Epithelial cell of prostate (primary cell): ENCODE measurements at places on chromosomes 5 and 9.

- peak; percentile 71 for DNase-seq
These were observed 57.1 kb downstream of the SLC22A5 start for GRCh38 chr5:132426525-132427138.

DNA sequence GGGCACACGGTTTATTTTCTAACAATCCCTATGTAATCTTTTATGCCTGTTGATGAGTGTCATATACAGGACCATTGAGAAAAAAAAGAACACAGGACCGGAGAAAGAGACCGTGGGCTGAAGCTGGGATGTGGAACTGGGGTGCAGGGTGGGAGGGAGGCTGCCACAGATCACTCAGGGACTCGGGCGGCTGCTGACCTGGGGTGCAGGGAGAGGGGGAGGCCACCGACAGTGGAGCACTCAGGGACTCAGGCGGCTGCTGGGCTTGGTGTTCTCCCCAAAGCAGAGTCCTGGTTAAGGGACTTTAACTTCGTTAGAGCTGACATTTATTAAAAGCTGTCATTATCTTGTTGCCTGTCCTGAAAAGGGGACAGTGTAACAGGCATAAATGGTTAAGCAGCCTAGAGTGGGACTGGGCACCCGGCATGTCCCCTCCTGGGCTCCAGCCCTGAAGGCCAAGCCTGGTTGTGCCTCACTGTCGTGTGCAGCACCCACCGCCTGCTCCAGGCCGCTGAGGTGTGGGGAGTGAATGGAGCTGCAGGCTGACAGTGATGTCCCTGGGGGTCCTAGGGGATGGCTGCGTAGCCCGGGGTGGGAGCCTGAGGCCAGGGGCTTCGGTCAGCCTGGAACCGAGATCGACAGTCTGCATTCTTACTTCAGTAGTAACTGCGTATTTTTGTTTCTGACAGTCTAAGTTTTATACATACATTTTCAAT is 14.0 kb downstream of the NDUFS6 start:
- DNase-seq: no peak

- DNase-seq: no peak
These were observed 60.5 kb downstream of the ANKH start for GRCh38 chr5:14810928-14811572.

- DNase-seq: no peak
These were observed 16.7 kb upstream of the RNU6ATAC start for GRCh38 chr9:134180786-134181647.

GRCh38 chr5:131973089-131973712 is 27.7 kb upstream of the MEIKIN start:
- DNase-seq: no peak

DNA sequence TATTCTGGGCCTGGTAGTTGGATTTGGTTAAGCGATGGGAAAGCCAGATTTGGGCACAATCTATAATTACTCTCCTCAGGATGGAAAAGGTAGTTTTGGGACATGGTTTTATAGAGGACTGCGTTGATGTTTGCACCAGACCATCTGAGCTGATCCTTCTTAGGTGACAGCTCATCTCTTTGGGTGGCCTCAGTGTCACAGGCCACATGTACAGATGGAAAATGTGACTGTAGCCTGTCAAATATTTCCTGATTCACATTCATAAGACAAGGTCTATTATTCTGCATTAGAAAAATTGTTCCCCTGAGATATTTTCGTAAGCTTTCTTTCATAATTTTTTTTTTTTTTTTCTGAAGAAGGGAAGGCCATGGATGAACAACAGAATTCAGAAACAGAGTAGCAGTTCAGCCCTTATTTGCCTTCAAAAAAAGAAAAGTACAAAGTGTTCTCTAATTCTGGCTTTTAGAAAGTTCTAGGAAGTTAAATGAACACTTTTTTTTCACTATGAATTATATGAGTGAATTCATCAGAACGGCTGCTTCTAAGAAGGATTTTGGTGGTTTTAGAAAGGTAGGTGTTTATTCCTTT is 81.0 kb downstream of the NNT start:
- no peak for DNase-seq

DNA sequence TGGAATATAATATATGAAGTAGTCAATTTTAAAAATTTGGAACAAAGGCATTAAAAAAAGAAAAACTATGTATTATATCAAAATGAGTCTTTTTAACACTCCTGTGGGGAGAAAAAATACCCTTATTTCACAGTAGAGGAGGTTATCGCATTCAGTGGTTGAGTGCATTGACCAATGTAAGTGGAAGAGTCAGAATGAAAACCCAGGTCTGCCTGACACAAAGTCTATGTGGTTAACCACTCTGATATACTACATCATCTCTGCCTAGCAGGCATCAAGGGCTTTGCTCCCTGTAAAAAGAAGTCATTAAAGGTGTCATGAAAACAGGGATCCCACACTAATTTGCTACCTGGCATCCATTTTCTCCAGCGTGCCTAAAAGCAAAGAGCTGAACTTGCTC is 417.2 kb upstream of the C9orf72 start:
- no peak for DNase-seq

- no peak for DNase-seq
These were observed 18.8 kb downstream of the ANKH start for GRCh38 chr5:14852779-14853178.

GRCh38 chr5:157571357-157571827 is 4.2 kb downstream of the ADAM19 start:
- DNase-seq: no peak

- no peak for DNase-seq
These were observed 5.1 kb downstream of the CAMK4 start for GRCh38 chr5:111229221-111229835.

DNA sequence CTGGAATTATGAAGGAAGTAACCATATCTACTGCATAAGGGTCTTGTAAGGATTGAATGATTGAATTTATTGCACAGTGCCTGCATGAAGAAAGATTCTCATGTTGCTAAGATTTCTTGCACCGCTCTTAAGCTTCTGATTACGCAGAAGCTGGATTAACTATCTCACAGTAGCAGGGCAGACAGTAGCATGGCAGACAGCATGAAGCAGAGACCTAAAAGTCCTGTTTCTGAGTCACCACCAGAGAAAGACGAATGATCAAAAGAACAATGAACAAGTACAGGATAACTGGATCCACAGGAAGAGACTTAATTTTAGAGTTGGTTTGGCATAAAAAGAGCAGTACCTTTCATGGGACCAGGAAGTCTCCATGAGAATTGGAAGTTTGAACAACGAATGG is 142.4 kb downstream of the MAPKAP1 start:
- no peak for DNase-seq

GRCh38 chr5:120464627-120465435 is 731 bp downstream of the PRR16 start:
- no peak for DNase-seq

DNA sequence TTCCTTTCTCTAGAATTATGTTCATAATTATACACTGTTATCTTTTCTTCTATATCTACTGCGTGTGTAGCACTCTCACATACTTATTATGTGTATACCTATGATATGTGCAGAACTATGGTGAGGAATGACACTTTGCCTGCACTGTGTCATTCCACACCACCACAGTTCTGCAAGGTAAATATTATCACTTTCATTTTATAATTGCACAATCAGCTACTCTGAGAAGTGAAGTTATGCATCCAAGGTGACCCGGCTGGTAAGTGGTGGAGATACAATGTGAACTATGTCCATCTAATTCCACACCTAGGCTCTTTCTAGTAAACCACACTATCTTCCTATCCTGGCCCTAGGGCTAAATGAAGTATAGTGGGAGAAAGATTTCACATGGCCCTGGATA is 170.1 kb upstream of the ATP10B start:
- DNase-seq: no peak

GRCh38 chr9:16794103-16794502 is 76.4 kb downstream of the BNC2 start:
- DNase-seq: no peak

- no peak for DNase-seq
These were observed 210.7 kb upstream of the DMRT1 start for GRCh38 chr9:630817-631216.

- DNase-seq: no peak
These were observed 228.0 kb downstream of the TLE4 start for GRCh38 chr9:79799691-79800335.

DNA sequence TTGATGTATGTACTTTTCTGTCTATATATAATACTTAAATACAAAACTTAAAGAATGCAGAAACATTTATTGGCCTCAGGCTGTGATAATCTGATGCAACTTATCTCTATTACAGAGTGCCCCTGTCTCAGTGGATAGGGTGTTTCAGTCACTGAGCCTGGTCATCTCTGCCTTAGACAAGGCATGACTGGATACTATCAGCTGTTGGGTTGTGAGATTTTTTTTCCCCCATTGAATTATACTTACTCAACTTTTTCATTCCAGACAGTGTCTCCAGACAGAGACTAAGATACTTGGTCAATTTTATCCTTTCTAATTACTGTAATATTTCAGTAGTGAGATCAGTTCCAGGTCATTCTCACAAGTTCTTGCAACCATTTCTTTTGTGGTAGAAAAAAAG is 26.7 kb downstream of the XRCC4 start:
- DNase-seq: no peak

GRCh38 chr5:59116231-59116865 is 533.5 kb downstream of the RAB3C start:
- DNase-seq: no peak

- DNase-seq: no peak
These were observed 18.1 kb downstream of the PPIP5K2 start for GRCh38 chr5:103138202-103138690.

GRCh38 chr9:123002754-123003153 is 30.7 kb upstream of the GPR21 start:
- DNase-seq: no peak

DNA sequence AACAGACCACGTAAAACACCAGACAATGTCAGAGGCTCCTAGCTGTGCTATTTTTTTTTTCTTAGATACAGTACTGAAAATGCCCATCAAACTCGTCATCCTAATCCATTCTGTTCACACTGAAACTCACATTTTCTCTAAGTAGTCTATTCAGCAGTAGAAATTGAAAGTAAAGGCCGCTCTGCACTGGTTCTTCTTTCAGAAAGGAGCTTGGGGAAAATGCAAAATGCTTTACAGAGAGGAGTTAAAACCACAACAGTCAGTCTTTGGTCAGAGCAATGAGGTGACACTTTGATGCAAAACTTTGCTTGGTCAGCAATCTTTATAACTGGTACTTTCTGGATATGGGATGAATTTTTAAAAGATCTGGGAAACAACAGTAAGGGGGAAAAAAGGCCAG is 43.8 kb upstream of the SUSD1 start:
- no peak for DNase-seq

DNA sequence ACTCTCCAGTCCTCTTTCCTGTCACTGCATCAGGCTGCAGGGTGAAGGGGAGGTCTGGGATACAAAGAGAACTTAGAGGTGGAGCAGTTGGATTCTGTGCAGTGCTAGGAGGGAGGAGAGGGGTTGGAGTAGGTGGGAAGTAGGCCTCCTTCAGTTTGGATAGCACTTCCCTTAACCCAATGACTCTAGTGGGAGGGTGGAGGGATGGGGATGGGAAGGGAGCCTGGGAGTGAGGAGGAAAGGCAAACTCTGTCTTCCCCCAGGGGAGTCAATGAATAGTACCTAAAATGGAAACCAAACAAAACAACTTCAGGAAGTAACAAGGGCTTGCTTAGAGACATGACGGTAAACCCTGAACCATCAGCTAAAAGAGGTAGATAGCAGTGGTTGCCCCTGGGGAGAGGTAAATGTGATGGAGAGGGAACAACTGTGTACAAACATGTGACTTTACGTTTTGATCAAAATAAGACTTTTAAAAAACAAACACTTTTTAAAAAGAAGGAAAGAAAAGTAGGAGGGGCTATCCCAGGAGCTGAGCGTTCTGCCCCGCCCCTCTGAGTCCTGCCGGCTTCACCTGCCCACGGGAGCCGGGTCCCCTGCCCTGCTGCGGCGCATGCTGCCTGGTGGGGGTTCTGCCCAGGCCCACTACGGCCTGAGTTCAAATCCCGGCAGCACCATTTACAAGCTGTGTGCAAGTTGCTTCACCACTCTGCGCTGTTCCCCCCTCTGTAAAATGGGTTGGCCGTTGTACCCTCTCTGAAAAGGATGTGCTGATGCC is 30.9 kb downstream of the GSN start:
- no peak for DNase-seq

- no peak for DNase-seq
These were observed 83.8 kb upstream of the RASA1 start for GRCh38 chr5:87183896-87184295.

- peak; percentile 2 for DNase-seq
These were observed 36.6 kb upstream of the FBXL7 start for GRCh38 chr5:15463231-15463980.
